ENCODE measurements at places on chromosomes 2 and 18.

- no peak for DNase-seq
Measured at GRCh38 chr2:201887773-201888425, 81.6 kb downstream of the CDK15 start.

- no peak for DNase-seq
Measured at GRCh38 chr2:158788951-158789350, 6.2 kb upstream of the DAPL1 start.

GRCh38 chr2:127917916-127918315 is 32.2 kb upstream of the AMMECR1L start:
- DNase-seq, result no peak

- no peak for DNase-seq
Measured at GRCh38 chr2:177239932-177240630, 24.4 kb downstream of the NFE2L2 start.

DNA sequence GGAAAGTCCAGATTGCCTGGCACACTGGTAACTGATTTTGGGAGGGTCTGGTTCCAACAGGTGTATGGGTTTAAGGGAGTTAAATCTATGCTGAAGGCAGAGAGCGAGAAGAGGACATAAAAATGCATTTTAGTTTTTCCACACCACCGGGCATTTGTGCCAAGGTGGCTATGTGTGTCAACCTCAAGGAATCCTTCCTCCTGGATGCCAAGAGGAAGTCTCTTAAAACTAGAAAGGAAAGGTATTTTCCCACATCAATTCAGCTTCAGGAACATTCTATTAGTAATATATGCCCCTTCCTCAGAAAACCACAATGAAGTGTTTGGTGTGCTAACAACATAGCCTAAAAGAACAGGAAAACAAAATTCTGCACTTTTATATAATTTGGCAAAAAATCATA is 5.4 kb upstream of the GAREM1 start:
- DNase-seq, result no peak

DNA sequence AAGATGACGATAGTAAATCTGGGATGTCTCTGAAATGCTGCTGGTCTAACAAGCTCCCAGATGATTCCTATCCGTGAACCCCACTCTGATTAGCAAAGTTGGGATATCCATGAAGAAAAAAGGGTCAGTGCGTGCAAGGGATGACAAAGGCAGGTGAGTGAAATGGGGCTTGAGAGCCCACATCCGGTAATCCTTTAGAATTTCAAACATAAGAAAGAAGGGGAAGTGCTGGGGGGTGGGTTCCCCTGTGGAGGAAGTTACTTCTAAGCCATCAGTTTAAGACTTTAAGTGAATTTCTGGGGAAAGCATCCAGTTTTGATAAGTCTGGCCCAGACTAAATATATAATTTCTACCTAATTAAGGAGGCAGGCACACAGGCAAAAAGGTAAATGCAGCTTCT is 209.5 kb downstream of the DPP10 start:
- DNase-seq, result no peak

GRCh38 chr2:240320204-240320993 is 115.1 kb upstream of the GPC1 start:
- no peak for DNase-seq

DNA sequence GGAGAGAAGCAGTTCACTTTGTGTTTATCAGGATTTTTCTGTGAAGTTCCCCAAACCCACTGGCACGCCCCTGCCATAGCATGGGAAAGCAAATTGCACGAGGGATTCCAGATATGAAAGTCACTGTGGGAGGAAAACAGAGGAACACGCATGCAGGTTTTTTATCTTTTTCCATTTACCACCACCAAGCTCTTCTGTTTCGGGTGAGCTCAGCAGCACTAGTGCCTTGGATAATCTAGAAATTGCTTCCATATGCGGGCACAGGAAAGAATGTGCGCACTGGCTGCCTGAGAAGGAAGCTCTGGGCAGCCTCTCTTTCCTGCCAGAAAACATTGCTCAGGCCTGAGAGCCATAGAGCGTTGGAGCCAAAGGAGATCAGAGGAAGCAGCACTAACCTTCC is 65.9 kb upstream of the WIPF1 start:
- DNase-seq, result no peak

GRCh38 chr2:159497256-159497655 is 119.1 kb downstream of the BAZ2B start:
- no peak for DNase-seq

DNA sequence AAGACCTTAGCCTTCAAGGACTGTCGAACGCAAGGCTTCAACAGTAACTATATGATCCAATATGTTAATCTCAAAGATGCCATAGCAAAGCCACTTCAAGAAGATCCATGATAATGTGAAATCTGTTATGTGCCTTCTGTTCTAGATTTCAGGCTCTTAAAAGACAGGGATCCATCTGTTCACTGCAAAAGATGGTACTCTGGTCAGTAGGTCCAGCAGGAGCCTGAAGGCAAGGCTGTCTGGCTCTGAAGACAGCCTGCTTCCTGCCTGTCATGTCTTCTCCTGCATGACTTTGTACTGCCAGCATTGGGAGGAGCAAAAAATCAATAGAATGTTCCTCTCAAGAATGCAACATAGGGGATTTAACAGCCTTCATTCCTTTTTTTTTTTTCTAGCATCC is 270.8 kb upstream of the PARD3B start:
- no peak for DNase-seq

DNA sequence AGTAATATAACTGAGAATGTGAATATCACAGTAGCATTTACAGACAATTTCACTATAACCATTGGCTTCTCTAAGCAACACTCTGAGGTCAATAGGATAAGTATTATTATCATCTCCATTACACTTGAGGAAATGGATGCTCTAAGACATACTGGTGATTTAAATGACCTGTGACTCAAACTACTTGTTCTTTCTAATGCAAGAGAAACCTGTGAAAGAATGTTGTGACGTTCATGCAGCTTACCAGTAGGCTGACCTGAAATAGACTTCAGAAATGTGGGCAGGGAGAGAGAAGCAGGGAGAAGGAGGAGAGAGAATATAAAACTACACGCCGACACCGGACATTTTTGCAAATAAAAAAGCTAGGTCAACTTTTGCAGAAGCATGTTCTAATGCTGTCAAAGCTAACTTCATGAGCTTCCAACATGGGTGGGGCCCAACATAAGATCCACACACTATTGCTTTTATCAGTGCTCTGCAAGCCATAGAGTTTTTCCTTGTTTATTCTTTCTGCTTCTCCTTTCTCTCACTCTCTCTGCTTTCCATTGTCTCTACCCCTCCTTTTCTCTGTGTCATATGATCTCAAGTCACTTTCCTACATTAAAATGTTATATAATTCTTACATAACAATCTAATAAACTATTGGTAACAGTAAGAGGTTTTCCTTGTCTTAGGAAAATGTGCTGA is 217.6 kb upstream of the FN1 start:
- DNase-seq, result no peak

DNA sequence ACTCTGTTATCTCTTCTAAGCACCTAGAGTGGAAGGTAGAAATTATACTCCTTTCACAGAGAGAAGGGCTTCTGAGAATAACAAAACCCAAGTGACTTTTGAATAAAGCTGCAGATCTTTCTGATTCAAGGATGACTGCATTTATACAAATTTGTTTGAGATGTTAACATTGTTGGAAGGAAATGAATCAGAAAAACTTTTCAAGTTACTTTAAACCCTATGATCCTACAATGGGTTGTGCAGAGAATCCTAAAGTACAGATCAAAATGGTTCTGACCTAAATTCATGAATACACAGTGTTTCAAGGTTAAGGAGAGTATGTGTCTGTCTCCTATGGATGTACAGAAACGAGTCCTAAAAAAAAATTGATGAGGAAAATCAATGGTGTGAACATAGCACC is 1.8 kb downstream of the RFTN2 start:
- DNase-seq, result peak; percentile 12

DNA sequence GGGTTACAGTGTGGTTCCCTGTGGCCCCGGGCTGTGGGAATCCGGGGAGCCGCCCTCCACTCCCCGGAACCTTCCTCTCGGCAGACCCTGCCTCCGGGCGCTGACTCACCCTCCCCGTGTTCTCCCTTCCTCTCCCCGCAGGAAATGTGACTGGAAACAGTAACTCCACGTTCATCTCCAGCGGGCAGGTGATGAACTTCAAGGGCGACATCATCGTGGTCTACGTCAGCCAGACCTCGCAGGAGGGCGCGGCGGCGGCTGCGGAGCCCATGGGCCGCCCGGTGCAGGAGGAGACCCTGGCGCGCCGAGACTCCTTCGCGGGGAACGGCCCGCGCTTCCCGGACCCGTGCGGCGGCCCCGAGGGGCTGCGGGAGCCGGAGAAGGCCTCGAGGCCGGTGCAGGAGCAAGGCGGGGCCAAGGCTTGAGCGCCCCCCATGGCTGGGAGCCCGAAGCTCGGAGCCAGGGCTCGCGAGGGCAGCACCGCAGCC is 59.5 kb downstream of the TNFRSF11A start:
- no peak for DNase-seq

GRCh38 chr2:64839844-64840243 is 149.4 kb upstream of the SLC1A4 start:
- DNase-seq, result no peak

- DNase-seq, result no peak
Measured at GRCh38 chr2:135688978-135689377, 52.7 kb upstream of the UBXN4 start.

DNA sequence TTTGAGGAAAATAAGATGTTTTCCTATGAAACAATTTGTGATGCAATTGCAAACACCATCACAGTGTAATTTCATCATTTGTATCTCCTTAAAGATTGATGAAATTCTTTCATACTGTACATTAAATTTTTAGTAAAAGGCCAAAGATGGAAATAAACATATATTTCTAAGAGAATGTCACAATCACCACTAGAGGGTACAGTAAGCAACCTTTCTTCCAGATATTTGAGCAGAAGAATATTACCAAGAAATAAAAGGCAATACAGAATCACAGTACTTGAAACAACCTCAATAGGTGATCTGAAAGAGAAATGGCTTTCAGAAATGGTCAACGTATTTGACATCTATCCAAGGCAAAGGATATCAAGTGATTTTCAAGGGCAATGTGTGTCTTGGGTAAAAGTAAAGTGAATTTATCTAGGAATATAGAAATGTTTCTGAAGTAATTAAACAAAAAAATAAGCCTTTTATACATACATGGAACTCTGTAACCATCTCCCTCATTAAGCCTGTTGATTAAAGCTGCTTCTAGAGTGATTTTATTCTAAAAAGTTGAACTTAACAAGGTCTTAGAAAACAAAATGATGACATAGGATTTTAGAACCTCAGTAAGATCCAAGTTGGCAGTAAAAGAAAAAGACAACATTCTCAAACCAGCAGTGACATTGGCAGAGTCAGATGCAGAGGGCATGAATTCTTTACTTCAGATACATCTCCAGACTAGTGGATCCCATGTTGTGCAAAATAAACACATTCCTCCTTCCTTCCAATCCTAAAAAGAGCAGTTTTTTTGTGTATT is 90.3 kb upstream of the SESTD1 start:
- no peak for DNase-seq

DNA sequence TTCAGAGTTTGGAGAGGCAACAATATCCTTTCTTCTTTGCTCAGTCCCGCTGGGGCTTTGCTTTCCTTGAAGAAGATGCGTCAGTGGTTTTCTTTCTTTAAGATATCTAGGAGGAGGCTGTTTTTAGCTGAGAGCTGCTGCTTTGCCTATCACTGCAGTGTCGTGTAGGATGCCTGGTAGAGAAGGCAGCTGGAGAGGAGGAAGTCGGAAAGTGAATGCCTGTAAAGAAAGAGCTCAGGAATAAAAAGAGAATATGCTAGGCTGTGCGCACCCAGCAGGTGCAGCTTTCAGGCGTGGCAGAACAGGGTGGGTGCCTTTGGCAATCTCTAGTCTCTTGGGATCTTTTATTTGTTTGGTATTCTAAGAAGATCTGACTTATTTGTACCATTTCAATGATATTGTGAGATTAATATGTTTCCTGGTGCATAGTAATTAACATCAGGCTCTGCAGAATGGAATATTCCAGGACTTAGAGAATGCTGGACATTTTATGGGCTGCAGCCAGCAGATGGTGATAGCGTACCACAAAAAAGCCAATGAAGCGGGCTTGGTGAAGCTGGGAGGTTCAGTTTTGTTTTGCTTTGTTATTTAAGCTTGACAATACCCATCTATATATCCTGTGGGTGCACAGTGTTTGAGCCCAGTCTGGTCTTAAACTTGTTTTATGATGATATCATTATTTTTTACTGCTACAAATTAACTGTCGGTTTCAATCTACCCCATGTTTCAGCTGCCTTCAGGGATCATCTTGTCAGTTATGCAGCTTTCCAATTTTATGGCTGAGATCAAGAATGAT is 34.9 kb downstream of the CAVIN2 start:
- DNase-seq, result peak; percentile 52

- DNase-seq, result no peak
Measured at GRCh38 chr2:14587119-14587518, 45.4 kb upstream of the LRATD1 start.

- DNase-seq, result no peak
Measured at GRCh38 chr2:232377841-232378734, 463 bp upstream of the ALPP start.

- no peak for DNase-seq
Measured at GRCh38 chr2:46669996-46670793, 190.8 kb downstream of the TMEM247 start.

Data from left renal pelvis (tissue), 4 donors.